NCI-H187 treated with DMSO at 0.1 percent for 48 hours (cell line): ENCODE measurements at places on chromosomes 3 and 15.

GRCh38 chr3:105214590-105214989 is 152.1 kb upstream of the ALCAM start:
- no peak for DNase-seq

- DNase-seq = no peak
Observed at GRCh38 chr3:159499031-159499793, 489.4 kb upstream of the IL12A start.

- no peak for DNase-seq
Observed at GRCh38 chr3:132721479-132722164, 587 bp downstream of the NPHP3 start.

GRCh38 chr15:52727815-52728214 is 48.6 kb upstream of the ATOSA start:
- no peak for DNase-seq

DNA sequence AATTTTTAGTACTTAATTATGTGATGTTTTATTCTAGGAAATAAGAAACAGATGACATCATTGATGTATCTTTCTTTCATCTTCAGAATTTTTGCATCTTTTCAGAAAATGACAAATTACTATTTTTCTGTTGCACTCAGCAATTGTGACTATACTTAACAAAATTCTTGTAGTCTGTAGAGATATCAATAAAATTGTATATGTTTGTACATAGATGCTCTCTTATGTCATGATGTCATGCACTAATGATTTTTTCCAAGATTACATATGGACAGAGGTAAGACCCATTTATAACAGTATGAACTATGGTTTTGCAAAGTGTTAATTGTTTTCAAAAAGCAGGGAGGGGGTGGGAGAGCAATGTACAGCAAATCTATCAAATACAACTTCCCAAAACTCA is 121.2 kb downstream of the POLQ start:
- no peak for DNase-seq

DNA sequence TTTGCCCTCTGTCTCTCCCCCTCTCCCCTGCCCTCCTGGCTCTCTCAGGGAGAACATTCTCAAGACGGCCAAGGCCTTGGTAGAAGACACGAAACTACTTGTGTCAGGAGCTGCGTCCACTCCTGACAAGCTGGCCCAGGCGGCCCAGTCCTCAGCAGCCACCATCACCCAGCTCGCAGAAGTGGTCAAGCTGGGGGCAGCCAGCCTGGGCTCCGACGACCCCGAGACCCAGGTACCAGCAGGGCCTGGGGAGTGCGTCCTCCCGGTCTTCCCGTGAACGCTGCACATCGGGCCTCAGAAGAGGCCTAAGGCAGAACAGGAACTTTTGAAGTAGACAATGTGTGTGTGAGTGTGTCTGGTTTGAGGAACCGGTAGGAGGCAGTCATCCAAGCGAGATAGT is 245.4 kb upstream of the TPM1 start:
- DNase-seq = no peak

DNA sequence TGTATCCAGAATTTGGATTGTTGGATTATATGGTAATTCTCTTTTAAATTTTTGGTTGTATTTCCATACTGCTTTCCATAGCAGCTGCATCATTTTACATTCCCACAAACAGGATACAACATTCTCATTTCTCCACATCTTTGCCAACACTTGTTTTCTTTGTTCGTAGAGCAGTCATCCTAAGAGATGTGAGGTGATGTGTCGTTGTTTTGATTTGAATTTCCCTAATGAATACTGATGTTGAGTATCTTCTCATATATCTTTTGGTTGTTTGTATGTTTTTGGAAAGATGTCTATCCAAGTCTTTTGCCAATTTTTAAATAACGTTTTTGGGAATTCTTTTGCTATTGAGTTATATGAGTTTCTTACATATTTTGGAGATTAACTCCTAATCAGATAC is 93.6 kb downstream of the GMNC start:
- no peak for DNase-seq

DNA sequence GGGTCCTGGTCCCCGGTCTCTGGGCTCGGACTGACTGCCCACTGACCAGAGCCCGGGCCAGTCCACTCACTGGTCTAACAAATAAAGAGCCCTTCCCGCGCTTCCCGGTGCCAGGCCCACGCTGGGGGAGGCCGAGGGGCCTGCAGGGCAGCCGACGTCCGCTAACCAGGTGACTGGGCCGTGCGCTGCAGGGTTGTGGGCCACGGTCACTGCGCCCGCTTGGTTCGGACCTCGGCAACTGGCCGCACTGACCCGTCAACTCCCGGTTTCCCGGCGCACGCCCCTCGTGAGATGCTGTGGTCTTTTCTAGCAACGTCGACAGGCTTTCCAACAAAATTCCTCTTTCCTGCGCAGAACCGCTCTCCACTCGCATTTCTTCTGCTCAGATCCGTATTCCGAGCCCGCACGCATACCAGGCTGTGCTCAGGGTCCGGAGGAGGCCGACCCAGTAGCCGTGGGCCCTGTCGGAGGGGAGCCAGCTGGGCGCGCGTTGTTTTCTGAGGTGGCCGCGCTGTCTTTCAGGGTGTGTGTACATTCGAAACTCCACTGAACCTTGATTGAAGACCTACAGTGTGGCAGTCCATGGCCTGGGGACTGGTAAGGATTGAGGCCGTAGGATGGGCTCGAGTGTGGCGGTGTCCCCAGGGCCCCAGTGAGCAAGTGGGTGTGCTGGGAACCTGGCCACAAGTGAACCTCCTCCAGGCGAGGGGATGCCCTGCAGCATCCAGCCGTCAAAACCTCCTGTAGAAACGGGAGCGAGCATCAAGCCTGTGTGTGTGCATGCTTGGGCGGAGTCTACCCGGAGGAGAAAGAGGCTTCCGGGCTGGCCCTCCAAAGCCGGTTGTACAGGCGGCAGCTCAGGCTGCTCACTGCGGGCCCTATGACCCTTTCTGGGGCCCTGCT is 875 bp upstream of the NT5DC2 start:
- no peak for DNase-seq

GRCh38 chr3:15216501-15216900 is 10.5 kb downstream of the CAPN7 start:
- no peak for DNase-seq

DNA sequence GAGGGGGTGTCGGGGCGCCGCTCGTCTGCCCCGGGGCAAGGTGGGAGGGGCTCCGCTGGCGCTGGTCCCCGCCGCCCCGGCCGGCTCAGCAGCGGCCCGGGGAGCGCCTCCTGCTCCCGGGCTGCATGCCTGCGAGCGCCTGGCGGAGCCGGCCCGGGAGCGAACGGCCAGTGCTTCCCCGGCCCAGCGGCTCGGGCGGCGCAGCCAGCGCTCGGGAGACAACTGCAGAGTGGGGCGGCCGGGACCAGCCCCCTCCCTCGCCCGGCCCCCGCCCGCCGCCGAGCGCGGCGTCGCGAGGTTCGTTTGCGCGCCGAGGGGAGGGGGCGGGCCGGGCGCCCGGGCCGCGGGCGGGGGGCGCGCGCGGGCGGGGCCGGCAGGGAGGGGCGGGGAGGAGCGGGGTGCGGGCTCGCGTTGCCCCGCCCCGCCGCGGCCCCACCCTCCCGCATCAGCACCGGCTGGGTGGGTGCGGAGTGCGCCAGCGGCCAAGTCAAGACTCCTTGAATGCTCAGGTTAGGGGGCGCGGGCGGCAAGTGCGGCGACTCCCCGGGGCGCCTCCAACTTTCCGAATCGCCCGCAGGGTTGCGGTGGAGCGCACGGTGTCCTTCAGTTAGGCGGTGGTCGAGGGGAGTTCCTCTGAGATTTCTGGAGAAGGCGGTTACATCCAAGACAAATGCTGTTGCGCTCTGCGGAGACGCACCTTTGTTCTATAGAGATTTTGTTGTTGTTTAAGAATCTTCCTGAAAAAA is at the start of gene RGMA:
RGMA (minus strand) TSS at position 231 of the 746 bp plus-strand sequence. CDS start 279 bp downstream, outside the sequence.
- DNase-seq = no peak

DNA sequence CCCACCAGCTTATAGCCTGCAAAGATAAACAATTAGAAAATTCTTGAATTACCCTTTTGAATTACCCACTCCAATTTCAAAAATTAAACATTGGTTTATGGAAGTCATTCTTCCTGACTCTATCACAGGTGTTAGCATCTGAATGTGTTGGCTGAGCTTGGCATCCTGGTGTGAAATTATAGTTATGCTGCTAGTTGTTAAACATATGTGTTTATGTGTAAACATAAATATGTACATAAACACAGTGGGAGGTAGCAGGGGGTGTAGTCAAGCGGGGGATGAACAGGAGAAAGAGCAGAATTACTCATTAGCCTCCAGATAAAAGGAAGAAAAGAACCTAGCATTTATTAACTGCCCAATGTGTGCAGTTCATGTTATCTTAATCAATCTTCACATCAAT is 530.2 kb downstream of the MCTP2 start:
- DNase-seq = no peak

DNA sequence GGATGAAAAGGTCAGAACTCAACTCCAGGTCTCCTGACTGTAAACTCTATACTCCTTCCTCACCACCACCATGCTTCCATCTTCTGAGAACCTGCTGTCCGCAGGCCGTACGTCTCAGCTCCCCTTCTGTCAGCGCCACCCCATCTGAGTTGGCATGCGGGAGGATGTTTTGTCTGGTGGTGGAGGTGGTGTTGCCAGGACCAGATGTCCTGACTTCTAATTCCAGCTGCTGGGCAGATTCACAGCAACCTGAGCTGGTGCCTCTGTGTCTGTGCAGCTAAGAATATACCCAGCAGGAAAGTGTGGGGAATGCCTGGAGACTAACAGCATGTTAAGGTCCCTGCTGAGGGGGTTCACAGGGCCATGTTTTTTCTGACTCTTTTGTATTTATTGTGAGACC is 23.2 kb downstream of the PLA1A start:
- no peak for DNase-seq

GRCh38 chr3:169348929-169349621 is 314.4 kb downstream of the MECOM start:
- no peak for DNase-seq

- no peak for DNase-seq
Observed at GRCh38 chr3:78857494-78858111, 910.2 kb downstream of the ROBO1 start.

- DNase-seq = no peak
Observed at GRCh38 chr3:100260081-100260684, 609 bp upstream of the TBC1D23 start.

DNA sequence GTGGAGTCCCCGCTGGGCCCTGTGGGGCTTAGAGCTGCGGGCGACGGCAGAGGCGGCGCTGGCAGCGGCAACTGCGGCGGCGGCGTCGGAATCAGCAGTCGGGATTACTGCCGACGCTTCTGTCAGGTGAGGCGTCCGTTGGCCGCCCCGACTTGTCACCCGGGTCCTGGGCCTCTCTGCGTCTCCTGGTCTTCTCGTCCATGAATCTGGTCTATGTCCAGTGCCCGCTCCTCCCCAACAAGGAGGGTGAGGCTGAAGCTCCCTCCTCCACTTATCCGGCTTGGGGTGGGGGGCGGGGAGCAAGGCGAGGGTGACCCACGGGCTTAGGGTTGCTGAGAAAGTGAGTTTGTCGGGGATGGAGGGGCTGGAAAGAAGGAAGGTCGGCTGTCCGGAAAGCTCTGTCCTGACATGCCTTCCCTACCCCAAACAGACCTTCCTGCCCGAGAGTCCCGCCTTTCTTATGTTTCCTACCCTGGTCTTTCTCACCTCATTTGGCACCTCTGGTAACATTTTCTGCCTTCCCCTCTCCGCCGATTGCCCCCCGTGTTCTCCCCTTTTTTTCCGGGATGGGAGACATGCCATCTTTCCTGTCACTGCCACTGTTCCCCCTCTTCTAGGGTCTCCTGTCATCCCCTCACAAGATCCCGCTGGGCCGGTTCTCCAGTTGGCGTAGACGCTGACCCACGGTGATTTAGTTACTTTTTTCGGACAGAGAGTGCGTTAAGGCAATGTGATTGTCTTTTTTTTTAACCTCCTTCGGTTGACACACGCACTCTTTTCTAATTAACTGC is 520 bp downstream of the ZNF654 start:
- no peak for DNase-seq

GRCh38 chr3:25558121-25558520 is 106.6 kb downstream of the TOP2B start:
- no peak for DNase-seq

DNA sequence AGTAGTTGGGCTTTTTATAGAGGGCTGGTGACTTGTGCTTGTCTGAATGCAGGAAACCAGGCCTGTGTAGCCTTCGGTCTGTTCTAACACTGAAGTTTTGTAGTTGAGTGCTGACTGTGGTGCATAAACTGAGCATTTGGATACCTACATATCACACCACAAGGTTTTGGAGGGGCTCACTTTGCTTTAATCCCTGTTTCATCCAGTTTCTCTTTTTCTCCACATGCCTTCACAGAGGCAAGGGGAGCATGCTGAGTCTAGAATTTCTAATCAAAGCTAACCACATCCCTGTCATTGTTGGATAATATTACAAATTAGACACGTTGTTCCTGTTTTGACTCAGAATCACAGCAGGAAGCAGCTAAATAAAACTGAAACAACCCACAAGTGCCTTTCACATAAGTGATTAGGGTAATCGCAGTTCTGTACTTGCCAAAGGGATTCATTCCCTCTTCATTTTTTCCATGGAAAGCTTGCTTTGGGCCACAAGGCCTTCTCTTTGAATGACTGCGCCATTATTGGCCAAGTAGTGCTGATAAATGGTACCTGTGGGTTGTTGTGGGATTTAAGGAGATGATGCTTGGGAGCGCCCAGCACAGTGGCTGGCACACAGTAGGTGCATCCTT is 48.9 kb downstream of the TGFBR2 start:
- no peak for DNase-seq

DNA sequence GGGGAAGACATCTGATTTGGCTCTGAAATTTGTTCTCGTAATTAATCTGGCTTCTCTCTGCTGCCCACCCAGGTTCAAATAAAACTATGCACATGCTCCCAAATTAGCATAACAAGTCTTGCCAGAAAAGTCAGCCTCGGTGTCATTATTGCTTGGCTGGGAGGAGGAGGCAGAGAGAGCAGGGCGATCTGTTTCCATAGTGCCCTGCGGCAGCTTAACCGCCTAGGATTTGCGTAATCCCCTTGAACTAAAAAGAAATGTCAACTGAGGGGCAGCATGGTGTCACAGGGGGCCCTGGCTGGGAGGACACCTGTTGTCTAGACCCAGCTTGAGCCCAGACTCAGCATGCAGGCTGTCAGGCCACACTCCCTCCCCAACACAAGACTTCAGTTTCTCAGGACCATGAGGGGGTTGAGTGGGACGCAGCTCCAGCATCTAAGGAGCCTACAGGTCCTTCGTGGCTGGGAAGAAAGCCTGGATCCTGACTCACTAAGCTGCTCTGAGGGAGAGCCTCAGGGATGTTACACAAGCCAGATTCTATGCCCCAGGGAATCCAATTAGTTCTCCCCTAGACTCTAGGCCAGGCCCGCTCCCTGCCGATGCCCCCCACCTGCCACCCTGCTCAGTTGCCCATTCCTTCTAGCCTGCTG is 17.3 kb downstream of the MRPS11 start:
- no peak for DNase-seq

DNA sequence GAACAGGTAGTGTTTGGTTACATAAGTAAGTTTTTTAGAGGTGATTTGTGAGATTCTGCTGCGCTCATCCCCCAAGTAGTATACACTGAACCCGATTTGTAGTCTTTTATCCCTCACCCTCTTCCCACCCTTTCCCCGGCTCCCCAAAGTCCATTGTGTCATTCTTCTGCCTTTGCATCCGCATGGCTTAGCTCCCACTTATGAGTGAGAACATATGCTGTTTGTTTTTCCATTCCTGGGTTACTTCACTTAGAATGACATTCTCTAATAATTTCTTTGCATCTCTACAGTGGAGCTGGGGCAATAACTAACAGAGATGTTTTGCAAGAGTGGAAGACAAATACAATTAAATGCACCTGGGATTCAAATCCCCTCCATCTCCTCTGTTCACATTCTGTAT is 93.2 kb downstream of the TP63 start:
- no peak for DNase-seq

- DNase-seq = peak; percentile 16
Observed at GRCh38 chr15:70259028-70259424, 161.3 kb upstream of the TLE3 start.

- no peak for DNase-seq
Observed at GRCh38 chr15:87716422-87716821, 540.1 kb downstream of the NTRK3 start.
